MCF 10A (cell line): ENCODE measurements at places on chromosomes 7 and 10. TPM values are rescaled to one million over a fixed set of nuclear protein-coding genes. Genes with fewer than 3 reads are reported as not detected.

PON2 gene
- total RNA-seq: 120 and 140 TPM in 2 replicates

RBP4 gene
- total RNA-seq: not detected in 2 replicates

NEBL gene
- 30.6 and 44.3 TPM in 2 replicates for total RNA-seq

GNAT3 gene
- not detected in 2 replicates for total RNA-seq

HKDC1 gene
- total RNA-seq: 0.68 and 1.1 TPM in 2 replicates

ABCB1 gene
- not detected in 2 replicates for total RNA-seq

PNLIPRP2 gene
- not detected in 2 replicates for total RNA-seq

SPDYE5 gene
- 0.12 and 0.16 TPM in 2 replicates for total RNA-seq

DNA sequence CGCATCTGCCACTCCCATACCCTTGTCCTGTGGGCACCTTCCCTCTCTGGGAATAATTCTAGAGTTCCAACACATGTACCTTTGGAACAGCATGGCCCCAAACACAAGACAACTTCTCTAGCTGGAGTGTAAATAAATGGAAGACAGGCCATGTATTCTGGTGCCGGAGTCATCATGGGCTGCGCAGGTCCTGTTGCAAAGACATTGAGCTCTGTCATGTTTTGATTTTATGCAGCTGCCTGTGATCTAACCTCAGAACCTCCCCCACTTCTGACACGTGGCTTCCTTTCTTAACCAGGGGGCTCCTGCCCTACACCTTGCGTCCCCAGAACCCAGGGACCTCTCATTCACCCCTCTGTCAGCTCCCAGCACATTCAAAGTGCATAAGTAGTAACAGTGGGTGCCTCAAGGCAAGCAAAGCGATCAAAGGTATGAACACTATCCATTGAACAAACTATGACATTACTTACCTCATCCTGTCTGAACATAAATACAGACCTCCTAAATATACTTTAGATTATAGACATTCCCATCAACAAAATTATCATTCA, 219.9 kb downstream of the FGFR2 start:
- no peak for DNase-seq

DNA sequence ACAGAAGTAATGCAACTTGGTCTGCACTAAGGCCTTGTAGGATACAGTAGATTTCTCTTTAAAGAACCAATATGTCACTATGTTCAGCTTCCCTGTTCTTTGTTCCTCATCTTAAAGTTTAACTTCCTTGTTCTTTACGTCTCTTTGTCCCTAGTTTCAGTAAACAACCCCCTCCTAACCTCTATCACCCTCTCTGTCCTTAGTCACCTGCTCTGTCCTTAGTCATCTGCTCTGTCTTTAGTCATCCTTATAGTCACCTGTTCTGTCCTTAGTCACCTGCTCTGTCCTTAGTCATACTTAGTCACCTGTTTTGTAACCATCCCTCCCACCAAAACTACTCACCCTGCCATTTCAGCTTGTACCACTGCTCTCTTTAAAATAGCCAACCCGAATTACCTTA, 144.6 kb upstream of the TMEM106B start:
- DNase-seq: peak; percentile 33

GRCh38 chr7:69700331-69700730, 102.1 kb downstream of the AUTS2 start:
- no peak for DNase-seq

DNA sequence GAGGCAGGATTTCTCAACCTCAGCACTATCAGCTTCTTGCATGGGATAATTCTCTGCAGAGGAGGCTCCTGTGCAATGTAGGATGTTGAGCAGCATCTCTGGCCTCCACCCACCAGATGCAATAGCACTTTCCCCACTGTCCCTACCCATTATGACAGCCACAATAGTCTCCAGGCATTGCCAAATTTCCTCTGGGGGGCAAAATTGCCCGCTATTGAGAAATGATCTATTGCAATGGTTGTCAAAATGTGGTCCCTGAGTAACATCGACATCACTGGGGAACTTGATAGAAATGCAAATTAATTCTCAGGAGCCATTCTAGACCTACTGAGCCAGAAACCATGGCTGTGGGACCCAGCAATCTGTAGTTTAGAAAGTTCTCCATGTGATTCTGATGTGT, 7.0 kb downstream of the KCNK18 start:
- DNase-seq: no peak

- no peak for DNase-seq
These were observed 11.6 kb upstream of the CNNM2 start for GRCh38 chr10:102906507-102906906.

GRCh38 chr7:74289659-74290552, 699 bp downstream of the CLIP2 start:
- no peak for DNase-seq

- DNase-seq: no peak
These were observed 66.8 kb upstream of the COL13A1 start for GRCh38 chr10:69734797-69735468.

GRCh38 chr7:22713463-22713862, 13.5 kb upstream of the IL6 start:
- no peak for DNase-seq

- no peak for DNase-seq
These were observed 1184.1 kb downstream of the TYW1 start for GRCh38 chr7:68180761-68181160.

GRCh38 chr10:77566914-77567566, 70.6 kb downstream of the KCNMA1 start:
- no peak for DNase-seq

- DNase-seq: peak; percentile 89
These were observed at the start of gene COA1 for GRCh38 chr7:43729214-43729923. TSS of gene COA1 (minus strand) at chr7:43729523. CDS start at chr7:43648614, 80,909 bp downstream.

DNA sequence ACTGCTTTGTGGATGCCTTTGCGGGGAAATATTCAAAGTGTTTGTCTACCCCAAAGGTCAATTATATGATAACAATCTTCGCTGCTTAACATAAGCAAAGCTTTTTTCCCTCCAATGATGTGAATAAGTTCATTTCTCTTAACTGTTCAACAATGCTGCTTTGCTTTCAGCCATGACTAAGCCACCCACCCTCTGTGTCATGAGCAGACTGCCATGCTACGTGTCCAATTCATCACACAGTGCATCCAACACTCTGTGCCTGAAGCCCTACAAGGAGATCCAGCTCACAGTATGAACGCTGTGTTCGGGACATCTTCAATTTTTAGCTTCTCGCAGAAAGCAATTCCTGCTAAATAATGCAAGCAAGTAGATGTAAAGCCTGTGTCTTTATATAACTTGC, 5.7 kb upstream of the TAS2R40 start:
- no peak for DNase-seq

- no peak for DNase-seq
These were observed 200.1 kb downstream of the LRRN3 start for GRCh38 chr7:111290982-111291381.

DNA sequence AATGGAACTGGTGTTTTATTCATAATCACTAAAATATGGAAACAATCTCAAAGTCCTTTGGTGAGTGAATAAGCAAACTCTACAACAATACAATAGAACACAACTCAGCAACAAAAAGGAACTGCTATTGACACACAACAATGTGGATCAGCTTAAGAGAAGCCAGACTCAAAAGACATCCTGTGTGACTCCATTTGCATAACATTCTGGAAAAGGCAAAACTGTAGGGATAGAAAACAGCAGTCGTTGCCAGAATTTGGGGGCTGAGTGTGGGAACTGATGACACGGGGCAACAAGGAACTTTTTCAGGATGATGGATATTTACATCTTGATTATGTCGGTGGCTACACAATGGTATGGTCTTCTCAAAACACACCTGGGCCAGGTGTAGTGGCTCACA, 32.4 kb upstream of the SVIL start:
- no peak for DNase-seq

- DNase-seq: no peak
These were observed 303.1 kb upstream of the MKI67 start for GRCh38 chr10:128429321-128429720.

GRCh38 chr10:124629415-124629814, 114.8 kb downstream of the FAM53B start:
- no peak for DNase-seq

DNA sequence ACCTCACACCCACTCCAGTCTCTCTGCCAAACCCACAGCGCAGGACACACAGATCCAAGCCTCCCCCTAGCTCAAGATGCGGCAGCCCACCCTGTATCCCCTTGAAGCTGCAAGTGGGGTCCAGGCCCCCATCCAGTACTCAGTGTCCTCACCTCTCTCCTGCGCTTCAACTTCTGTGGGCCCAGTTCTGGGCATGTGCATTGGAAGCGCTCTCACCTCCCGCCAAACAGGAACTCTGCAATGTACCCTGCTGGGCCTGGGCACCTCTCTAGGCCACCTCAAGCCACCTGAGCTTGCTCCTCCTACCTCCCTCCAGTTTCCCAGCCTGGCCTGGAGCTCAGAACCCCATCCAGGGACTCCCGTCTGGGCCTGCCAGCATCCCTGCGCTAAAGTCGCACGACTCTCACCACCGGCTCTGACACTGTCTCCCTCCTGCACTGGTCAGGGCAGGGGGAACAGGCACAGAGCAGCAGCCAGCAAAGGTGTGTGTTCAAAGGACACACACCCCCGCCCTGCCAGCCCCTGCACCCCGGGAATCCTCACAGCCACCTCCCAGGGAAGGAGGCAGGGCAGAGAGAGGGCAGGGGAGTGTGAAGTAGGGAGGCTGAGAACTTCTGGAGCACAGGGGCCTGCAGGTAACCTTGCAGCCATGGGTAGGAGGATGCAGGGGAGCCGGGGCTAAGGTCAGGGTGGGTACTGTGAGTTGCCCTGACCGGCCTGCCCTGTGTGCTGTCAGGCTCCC, 51.7 kb upstream of the MSMB start:
- DNase-seq: no peak

- DNase-seq: peak; percentile 93
These were observed 21.4 kb upstream of the MKI67 start for GRCh38 chr10:128147669-128148068.
